ENCODE measurements at places on chromosomes 4 and X. TPM values are rescaled to one million over a fixed set of nuclear protein-coding genes. Genes with fewer than 3 reads are reported as not detected.

GRCh38 chr4:18401425-18401824 lies 379.9 kb upstream of the LCORL start:
- no peak overlapping the region for H3K27ac ChIP-seq
- no peak for DNase-seq

The IL15 gene
- total RNA-seq, result 1.2 TPM

- no peak overlapping the region for H3K4me3 ChIP-seq
- H3K27ac ChIP-seq, result peak overlapping the region; percentile 43
- peaks cover 54% of the 10 kb centered on the region for H3K4me1 ChIP-seq
- DNase-seq, result peak; percentile 88
- H3K36me3 ChIP-seq, result no peaks in the 10 kb centered on the region
These were observed 200.4 kb downstream of the PTTG2 start for GRCh38 chr4:38160487-38161207.

The NXF2B gene
- not detected for total RNA-seq

The ZMAT1 gene
- total RNA-seq, result 0.69 TPM

DNA sequence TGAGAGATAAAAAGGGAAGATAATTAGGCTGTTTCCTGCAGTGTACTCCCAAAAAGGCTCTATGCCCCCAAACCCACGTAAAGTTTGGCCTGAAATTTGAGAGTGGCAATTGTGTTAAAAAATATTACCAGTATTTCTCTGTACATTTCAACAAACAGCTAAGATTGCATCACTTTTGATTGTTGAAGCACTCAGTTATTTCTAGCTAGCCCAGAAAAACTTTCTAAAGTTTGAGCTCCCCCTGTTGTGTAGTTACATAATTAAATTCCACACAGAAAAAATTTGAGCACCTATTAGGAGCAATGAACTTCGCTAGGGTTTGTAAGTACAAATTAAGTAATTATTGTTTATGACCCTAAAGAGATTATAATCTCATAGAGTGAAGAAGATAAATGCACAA lies 109.4 kb downstream of the DLG3 start:
- no peak overlapping the region for H3K27ac ChIP-seq
- no peaks in the 10 kb centered on the region for H3K36me3 ChIP-seq
- peaks cover 3% of the 10 kb centered on the region for H3K4me1 ChIP-seq
- DNase-seq, result no peak

- H3K4me3 ChIP-seq, result no peak overlapping the region
- no peak overlapping the region for H3K27ac ChIP-seq
- no peaks in the 10 kb centered on the region for H3K36me3 ChIP-seq
- H3K27me3 ChIP-seq, result no peaks in the 10 kb centered on the region
- no peak for DNase-seq
- H3K4me1 ChIP-seq, result peaks cover 14% of the 10 kb centered on the region
These were observed 244.5 kb upstream of the PITX2 start for GRCh38 chr4:110867251-110867960.

- no peak for DNase-seq
- no peaks in the 10 kb centered on the region for H3K36me3 ChIP-seq
- H3K27ac ChIP-seq, result no peak overlapping the region
These were observed 86.8 kb upstream of the FAM241A start for GRCh38 chr4:112058433-112058832.

DNA sequence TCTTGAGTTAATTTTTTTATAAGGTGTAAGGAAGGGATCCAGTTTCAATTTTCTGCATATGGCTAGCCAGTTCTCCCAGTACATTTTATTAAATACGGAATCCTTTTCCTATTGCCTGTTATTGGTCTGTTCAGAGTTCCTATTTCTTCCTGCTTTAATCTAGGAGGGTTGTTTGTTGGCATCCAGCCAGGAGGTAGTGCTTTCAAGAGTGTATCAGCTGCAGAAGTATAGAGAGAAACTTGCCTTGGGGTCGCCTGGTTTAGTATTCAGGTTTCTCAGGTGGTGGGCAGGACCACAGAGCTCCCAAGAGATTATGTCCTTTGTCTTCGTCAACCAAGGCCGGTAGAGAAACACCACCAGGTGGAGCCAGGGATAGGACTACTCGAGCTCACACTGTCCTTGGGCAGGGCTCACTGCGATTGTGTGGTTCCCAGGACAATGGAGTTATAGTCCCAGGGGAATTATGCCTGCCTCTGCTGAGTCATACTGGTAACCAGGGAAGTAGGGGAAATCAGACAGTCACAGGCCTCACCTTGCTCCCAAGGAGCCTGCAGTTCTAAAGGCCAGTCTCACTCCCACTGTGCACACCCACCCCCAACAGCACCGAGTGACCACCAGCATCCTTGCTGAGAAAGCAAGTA lies 168.1 kb downstream of the VSIG4 start:
- no peak overlapping the region for H3K27ac ChIP-seq
- H3K27me3 ChIP-seq, result no peaks in the 10 kb centered on the region
- no peak overlapping the region for H3K4me3 ChIP-seq
- H3K36me3 ChIP-seq, result no peaks in the 10 kb centered on the region
- H3K4me1 ChIP-seq, result no peaks in the 10 kb centered on the region
- peak; percentile 67 for DNase-seq

The ARHGAP6 gene
- 0.10 TPM for total RNA-seq

- DNase-seq, result no peak
- no peaks in the 10 kb centered on the region for H3K27me3 ChIP-seq
- H3K4me1 ChIP-seq, result no peaks in the 10 kb centered on the region
- H3K4me3 ChIP-seq, result no peak overlapping the region
These were observed 14.7 kb upstream of the VEGFD start for GRCh38 chrX:15398874-15399273.

DNA sequence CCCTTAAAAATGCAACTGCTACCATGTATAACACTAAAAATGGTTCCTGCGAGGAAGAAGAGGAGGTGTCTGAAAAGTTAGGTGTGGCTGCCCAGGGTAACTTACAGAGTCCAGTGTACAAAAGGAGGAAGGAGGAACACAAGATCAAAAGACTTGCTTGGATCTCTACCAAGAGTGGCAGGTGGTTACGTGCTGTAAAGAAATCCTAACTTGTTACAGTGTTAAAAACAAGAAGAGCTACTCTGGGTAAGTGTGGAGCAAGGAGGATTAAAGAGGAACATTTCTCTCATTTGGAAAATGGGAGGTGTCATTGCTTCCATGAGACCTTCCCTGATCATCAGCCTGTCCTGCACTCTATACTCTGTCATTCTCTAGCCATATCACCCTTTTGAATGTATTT lies 242.0 kb downstream of the PTTG2 start:
- no peak overlapping the region for H3K27ac ChIP-seq
- DNase-seq, result no peak
- no peaks in the 10 kb centered on the region for H3K36me3 ChIP-seq

The TEX11 gene
- 0.10 TPM for total RNA-seq

The TGIF2LX gene
- total RNA-seq, result not detected

GRCh38 chr4:156547439-156547838 lies 424.2 kb downstream of the PDGFC start:
- no peak for DNase-seq
- H3K4me1 ChIP-seq, result no peaks in the 10 kb centered on the region
- no peak overlapping the region for H3K4me3 ChIP-seq
- no peaks in the 10 kb centered on the region for H3K27me3 ChIP-seq
- H3K36me3 ChIP-seq, result no peaks in the 10 kb centered on the region
- no peak overlapping the region for H3K27ac ChIP-seq

The USP17L30 gene
- total RNA-seq, result not detected

The GJB1 gene
- total RNA-seq, result not detected

DNA sequence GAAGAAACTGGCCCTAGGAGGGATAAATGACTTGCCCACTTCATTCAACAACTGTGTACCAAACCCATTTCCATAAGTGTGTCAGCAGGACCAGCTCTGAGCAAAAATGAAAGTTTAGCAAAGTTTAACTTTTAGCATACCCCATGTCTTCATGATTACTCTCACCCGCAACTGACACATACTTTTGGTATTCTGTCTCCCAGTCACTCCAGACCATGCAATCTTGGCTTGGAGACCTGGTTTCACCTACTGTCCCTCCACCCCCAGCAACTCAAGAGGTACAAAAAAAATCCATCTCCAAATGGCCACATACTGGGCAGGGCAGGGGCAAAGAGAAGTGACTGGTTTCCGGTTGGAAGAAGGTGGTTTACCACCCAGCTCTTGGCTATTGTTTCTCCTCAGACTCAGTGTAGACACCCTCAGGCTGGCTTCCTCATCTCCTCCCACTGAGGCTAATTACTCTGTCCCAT lies 79.8 kb downstream of the RLIM start:
- no peak overlapping the region for H3K27ac ChIP-seq
- H3K36me3 ChIP-seq, result no peaks in the 10 kb centered on the region
- H3K4me1 ChIP-seq, result peaks cover 6% of the 10 kb centered on the region
- no peak overlapping the region for H3K4me3 ChIP-seq
- no peak for DNase-seq

DNA sequence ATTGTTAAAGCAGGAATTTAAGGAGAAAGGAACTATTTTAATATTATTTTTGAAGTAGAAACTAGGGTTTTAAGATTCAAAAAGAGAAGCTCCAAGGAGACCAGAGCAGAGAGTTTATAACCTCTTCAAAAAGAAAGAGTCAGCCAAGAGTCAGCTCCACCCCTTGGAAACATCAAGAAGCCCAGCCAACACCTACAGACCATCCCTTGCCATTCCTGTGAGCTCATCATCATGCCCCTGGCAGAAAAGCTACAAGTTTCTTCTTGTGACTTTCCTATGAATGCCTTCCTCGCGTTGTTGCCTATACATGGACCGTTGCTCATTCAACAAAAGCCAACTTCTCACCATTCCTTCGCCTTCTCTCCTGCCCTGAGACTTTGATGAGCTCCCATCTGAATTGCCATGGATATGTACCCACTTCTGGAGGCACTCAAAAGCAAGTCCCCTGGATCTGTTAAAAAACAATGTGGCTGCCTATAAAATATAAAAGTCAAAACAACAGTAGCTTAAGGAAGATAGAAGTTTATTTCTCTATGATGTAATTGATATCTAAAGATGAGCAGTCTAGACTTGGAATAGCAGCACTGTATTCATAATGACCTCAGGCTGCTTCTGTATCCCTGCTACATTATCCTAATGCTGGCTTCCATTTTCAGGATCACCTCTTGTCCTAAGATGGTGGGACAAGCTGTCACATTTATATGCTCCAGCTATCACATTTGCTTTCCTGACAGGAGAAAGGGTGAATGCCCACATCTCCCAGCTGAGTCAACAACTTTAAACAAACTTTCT lies 20.3 kb downstream of the PLRG1 start:
- no peaks in the 10 kb centered on the region for H3K27me3 ChIP-seq
- H3K4me1 ChIP-seq, result no peaks in the 10 kb centered on the region
- H3K27ac ChIP-seq, result no peak overlapping the region
- no peak overlapping the region for H3K4me3 ChIP-seq

- H3K36me3 ChIP-seq, result no peaks in the 10 kb centered on the region
- H3K27ac ChIP-seq, result no peak overlapping the region
- DNase-seq, result no peak
- H3K27me3 ChIP-seq, result no peaks in the 10 kb centered on the region
- H3K4me1 ChIP-seq, result no peaks in the 10 kb centered on the region
These were observed 70.7 kb upstream of the HPGD start for GRCh38 chr4:174592985-174593335.

The CLGN gene
- 1.4 TPM for total RNA-seq

The TMEM165 gene
- 60.7 TPM for total RNA-seq

The JADE3 gene
- 14.3 TPM for total RNA-seq

GRCh38 chr4:162706051-162706450 lies 460.6 kb downstream of the NAF1 start:
- DNase-seq, result no peak
- no peaks in the 10 kb centered on the region for H3K27me3 ChIP-seq
- no peaks in the 10 kb centered on the region for H3K36me3 ChIP-seq
- H3K4me3 ChIP-seq, result no peak overlapping the region
- no peak overlapping the region for H3K27ac ChIP-seq

The RBM46 gene
- total RNA-seq, result 0.39 TPM

DNA sequence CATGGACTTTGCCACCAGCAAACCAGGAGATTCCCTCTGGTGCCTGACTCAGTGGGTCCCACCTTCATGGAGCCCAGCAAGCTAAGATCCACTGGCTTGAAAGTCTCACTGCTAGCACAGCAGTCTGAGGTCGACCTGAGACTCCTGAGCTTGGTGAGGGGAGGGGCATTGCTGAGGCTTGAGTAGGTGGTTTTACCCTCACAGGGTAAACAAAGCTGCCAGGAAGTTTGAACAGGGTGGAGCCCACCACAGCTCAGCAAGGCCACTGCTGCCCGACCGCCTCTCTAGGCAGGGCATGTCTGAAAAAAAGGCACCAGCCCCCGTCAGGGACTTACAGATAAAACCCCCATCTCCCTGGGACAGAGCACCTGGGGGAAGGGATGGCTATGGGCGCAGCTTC lies 28.1 kb downstream of the FAM9A start:
- no peaks in the 10 kb centered on the region for H3K4me1 ChIP-seq
- no peaks in the 10 kb centered on the region for H3K27me3 ChIP-seq
- H3K4me3 ChIP-seq, result no peak overlapping the region

DNA sequence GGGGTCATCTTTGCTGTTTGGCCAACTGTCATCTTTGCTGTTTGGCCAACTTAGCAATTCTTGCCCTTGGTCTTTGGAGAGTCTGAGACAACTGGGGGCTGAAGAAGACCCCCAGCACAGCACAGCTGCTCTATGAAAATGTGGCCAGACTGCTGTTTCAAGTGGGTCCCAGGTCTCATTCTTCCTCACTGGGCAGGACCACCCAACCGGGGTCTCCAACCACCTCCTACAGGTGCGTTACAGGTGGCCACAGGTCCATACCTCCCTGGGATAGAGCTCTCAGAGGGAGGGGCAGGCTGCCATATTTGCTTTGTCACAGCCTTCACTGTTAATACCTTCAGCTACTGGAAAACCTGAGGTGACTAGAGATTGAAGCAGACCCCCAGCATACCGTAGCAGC lies 82.1 kb upstream of the TCEAL2 start:
- H3K27ac ChIP-seq, result no peak overlapping the region
- no peak for DNase-seq

DNA sequence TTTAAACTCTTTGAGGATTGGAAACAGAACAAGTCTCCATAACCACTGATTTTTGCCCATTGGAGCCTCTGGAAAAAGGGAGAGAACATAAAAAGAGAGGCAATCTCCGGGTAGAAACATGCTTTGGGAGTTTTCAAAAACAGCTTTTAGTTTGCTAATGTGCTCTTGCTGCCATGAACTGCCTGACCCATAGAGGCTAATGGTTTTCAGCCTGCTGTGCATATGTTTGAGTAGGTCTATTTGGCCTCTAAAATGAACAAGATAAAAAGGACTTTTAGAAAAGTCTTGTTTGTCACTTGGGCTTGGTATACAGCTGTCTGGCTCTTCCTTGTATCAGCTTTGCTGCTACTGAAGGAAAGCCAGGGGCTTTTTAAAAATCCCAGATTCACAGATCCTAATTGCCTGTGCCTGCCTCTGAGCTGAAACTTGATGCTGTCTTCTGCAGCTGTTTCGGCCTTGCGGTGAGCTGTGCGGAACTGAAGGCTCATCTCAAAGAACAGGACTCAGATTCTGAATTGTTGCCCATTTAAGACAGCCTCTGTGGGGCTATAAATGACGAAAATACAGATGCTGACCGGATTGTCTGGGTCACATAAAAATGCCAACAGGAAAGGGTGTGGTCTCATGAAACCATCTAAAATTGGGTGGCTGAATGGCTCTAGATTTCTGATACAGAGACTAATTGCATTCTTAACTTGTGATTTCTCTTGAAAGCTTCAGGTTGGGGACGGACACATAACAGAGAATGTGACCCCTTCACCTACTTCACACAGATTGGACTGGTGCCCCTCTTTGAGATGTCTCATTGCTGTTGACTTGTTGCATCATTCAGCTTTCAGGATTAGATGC lies 18.4 kb upstream of the ZNF41 start:
- no peaks in the 10 kb centered on the region for H3K36me3 ChIP-seq
- H3K27me3 ChIP-seq, result no peaks in the 10 kb centered on the region
